ENCODE measurements at places on chromosomes 3 and 15. TPM values are rescaled to one million over a fixed set of nuclear protein-coding genes. Genes with fewer than 3 reads are reported as not detected.

DNA sequence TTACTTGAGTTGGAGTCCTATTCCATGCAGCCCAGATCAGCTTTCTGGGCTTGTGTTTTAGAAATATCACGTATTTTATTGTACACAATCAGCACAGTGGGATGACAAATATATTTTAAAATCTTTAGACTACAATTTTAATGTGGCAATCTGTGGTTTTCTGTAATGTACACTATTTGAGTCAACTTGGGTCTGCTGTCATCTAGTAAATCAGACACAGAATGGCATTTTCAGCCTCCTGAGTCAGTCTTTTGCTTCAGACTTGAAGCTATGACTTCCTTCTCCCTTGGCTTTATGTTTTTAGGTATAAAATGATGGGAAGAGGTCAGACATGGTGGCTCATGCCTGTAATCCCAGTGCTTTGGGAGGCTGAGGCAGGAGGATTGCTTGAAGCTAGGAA is 232.1 kb downstream of the NECTIN3 start:
- DNase-seq: no peak

Gene ITGB5
- 109 TPM for total RNA-seq

GRCh38 chr3:197256836-197257444 is 41.5 kb downstream of the DLG1 start:
- peak; percentile 28 for DNase-seq

DNA sequence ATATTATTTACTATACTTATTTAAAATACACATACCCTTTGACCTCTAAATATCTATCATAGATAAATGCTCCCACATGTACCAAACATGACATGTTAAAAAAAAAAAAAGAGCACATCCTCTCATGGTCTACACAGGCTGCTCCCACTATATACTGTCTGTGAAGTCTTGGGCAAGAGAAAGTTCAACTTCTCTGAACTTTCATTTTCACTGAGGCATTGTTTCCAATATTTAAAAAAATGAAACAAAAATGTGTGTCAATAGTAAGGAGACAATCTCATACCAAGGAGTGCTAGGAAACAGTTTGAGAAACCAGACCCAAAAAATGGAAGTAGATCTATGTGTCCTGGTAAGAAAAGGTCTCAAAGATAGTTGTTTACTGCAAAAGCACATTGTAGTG is 29.3 kb downstream of the SLC4A7 start:
- no peak for DNase-seq

DNA sequence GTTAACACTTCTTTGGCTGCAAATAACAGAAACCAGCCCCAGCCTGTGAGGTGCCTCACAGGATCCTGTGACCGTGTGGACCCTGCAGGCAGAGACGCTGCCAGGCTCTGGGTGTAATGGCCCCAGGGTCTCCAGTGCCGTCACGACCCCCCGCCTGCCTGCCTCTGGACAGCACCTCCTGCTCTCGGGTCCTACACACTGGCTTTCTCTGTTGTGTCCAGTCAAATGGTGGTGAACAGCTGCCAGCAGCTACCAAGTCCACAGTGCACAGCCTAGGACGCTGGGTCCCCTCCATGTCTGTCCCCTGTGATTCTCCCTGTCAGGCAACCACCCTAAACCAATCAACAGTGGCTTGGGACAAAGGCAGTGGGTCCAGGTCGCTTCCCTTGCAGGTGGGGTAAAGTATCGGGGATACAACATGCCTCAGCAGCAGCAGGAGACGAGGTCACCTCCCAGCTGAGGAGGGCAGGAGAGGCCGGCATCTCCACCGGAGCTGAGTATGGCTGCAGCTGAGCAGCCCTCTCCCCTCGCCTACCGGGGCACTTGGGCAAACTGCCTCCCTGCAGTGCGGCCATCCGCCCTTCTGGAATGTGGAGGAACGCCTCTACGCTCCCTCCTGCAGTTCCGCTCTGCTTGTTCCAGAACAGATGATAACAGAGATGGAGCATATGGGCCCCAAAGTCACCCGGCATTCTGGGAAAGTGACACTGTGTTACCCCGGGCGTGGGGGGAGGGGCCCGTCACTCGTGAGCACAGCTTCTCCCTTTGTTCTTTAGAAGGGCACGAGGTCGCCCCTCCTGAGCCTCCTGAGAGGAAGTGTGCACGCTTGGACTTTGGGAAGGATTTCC is 21.1 kb upstream of the SKOR1 start:
- DNase-seq: no peak

DNA sequence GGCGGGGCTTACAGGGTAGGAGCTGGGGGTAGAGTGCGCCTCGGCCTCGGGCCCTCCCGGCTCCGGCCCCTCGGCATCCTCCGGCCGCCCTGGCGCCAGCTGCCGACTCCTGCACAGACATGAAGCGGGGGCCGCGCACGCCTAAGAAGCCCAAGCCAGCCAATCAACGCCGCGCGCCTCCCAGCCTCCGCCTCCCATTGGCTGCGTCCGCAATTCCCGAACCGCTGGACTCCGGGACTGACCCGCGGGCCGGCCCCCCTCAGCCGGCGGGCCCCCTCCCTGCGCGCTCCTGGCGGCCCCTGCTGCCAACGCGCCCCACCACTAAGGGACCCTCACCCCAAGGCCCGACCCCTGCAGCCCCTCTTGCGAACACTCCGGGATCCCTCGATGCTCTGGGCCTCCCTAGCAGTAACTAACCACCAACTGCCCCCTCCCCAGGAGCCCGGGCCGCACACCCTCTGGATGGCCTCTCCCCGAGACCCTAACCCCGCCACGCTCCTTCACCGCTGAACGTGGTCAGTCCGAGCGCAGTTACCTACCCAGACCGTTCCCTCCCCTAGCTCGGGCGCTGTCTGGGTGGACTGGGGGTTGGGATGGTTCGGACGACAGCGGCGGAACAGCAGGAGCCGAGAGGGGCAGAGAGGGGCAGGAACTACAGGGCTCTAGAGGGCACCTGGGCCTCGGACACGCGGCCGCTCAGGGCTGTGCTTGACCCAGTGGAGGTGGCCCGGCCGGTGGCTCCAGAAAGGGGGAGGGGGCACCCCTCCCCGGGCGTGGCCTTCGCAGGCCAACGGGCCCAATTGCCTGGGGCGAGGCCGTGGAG is 5.0 kb downstream of the GATA2 start:
- peak; percentile 94 for DNase-seq

DNA sequence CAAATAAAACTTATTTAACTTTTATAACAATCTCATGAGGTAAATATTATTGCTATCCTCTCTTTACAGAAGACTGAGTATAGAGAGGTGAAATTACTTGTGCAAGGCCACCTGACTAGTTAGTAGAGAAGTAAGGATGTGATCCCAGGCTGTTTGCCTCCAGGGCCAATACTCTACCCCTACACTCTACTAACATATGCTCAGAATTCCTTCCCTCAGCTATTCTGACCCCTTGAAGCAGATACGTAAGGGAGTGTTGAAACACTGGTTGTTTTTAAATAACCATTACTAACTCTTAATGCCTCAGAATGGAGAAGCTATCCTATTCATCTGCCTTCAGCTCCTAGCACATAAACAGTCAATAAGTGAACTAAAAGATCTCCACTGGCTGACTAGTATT is 24.1 kb downstream of the CSTA start:
- no peak for DNase-seq

GRCh38 chr3:123285066-123285465 is 83.3 kb downstream of the SEC22A start:
- DNase-seq: no peak

Gene WDR76
- total RNA-seq: 2.5 TPM

- no peak for DNase-seq
These were observed 22.2 kb downstream of the CCDC39 start for GRCh38 chr3:180657094-180657493.

DNA sequence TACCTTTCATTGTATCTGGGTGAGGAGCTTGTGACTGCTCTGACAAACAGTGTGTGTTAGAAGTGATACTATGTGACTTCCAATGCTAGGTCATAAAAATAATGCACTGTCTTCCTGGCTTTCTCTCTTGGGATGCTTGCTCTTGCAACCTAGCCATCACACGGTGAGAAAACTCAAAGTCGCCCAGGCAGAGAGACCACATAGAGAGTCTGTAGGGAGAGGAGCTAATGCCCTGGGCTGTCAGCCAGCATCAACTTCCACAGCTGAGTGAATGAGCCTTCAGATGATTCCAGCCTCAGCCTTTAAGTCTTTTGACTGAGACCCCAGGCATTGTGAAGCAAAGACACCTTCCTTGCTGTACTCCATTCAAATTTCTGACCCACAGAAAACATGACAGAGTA is 220.6 kb upstream of the SGO1 start:
- DNase-seq: peak; percentile 3

DNA sequence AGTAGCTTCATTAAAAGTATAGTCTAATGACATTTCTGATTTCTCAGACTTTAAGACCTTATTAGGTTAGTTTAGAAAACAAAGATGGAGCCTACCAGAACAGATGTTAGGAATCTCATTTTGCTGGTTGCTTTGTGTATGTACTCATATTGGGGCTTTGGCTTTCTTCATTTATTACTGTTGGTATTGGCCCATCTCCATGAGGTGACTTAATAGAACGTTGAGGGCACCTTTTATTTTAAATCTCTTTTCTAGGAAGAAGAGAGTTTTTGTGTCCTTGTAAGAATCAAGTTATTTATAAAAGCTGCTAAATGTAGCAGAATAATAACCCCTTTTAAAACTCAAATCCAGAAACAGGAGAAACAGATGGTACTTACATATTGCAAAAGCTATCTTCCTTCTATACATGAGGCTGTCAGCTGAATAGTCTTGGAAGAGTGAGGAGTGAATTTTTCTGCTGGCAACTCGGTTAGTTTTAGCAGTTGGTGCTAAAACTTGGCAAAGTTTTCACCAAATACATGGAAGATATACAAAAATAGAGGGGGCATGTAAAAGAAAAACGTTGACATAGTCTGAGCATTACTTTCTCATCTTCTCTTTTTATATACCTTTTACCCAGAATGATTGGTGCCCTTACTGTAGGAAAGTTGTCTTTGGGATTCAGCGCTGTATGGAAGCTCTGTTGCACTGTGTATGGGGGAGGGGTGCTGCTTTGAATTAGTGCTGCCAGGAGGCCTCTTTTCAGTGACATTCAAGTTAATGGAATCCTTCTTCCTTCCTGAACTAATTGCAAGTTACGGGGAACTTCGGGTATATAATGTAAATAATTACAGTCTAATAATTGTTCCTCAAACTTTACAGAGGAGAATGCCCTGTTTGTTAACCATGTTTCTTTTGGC is 35.8 kb downstream of the CTNNB1 start:
- no peak for DNase-seq

GRCh38 chr3:145124900-145125678 is 1035.9 kb downstream of the PLOD2 start:
- DNase-seq: no peak

GRCh38 chr15:48077616-48078184 is 43.1 kb upstream of the SLC24A5 start:
- DNase-seq: no peak
